Effector CD4-positive, alpha-beta T cell (primary cell): ENCODE measurements at places on chromosomes 12 and 14.

DNA sequence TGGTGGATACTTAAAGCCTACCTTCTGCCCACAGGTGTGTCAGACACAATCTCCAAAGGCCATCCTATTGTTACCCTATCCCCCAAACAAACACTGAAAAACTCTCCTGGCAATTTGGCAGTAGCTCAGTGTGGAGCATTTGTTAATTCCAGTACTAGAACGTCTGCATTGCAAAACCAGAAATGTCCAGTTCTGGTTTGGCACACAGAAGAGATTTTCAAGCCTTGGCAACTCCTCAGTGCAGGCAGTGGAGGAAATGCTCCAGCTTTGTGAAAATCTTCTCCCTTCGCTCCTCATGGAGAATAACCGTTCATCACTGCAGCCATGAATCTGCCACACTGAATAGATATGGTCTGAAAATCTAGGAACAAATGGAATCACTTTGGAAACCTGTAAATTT, 5.3 kb upstream of the SOCS2 start:
- no peak for DNase-seq

DNA sequence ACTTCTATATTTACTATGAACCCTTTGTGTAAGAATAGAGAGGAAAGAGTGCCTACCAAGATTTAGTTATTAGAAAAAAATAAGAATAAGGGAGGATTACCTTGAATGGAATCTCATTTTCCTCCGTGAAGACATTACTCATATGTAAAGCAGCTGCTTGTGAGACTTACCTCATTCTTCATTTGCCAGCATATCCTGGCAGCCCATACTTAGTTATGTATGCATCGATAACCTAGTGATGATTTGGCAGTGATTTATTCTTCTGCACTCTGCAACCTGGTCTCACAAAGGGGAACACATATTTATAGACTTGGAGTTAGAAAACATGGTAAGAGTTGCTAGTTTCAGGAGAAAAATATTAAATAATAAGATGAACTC, 56.8 kb downstream of the LRFN5 start:
- no peak for DNase-seq

DNA sequence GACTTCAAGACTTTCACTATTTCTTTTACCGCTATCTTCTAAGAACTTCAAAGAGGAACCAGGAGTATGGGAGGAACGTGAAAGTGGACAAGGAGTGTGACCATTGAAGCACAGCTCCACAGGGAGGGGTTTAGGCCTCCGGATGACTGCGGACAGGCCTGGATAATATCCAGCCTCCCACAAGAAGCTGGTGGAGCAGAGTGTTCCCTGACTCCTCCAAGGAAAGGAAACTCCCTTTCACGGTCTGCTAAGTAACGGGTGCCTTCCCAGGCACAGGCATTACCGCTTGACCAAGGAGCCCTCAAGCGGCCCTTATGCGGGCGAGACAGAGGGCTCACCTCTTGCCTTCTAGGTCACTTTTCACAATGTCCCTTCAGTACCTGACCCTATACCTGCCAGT, 267.0 kb downstream of the RPL10L start:
- DNase-seq = no peak

- no peak for DNase-seq
Observed at GRCh38 chr12:42208574-42208973, 29.5 kb downstream of the YAF2 start.

GRCh38 chr14:59358784-59359183, 106.4 kb downstream of the GPR135 start:
- no peak for DNase-seq

GRCh38 chr12:17215759-17216570, 610.0 kb upstream of the LMO3 start:
- DNase-seq = no peak

- DNase-seq = no peak
Observed at GRCh38 chr12:113162102-113163029, 12.8 kb downstream of the CFAP73 start.

GRCh38 chr14:89588840-89589296, 171.8 kb upstream of the FOXN3 start:
- no peak for DNase-seq

DNA sequence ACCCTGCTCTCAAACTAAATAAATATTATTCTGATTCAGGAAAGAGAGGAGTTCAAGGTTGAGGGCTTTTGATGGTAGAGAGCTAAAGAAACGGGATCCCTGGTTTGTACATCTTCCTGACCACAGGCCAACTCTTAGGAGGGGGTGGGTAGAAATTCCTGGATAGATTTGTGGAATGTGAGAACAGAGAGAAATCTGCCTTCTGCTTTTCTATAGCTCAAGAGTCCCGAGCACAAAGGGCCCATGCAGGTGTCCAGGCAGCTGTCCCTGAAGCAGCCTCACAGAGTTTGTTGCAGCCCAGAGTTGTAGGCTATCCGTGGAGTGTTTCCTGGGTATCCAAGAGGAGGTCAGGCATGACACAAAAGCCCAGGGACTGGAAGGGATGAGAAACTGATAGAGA, 198.6 kb downstream of the BCAT1 start:
- DNase-seq = no peak

GRCh38 chr12:45582986-45583659, 146.4 kb upstream of the ARID2 start:
- no peak for DNase-seq

- DNase-seq = no peak
Observed at GRCh38 chr12:115946867-115947695, 330.4 kb downstream of the MED13L start.

GRCh38 chr14:51621654-51622053, 30.1 kb upstream of the FRMD6 start:
- no peak for DNase-seq

DNA sequence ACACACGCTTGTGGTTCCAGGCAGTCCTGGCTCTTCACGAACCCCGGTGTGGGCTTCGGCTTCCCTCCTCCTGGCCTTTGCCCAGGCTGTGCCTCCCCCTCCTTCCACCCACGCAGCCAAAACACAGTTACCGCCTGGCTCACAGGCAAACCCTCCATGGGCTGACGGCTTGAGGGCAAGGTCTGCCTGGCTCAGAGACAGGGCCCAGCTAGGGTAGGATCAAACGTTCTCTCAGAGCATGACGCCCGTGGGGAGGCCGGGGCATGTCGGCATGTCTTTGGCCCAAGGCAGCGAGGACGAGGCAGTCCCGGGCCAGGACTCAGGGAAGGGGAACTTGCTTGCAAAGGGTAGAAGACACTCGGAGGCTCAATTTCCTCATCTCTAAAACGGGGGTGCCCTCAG, 2.1 kb downstream of the SLC25A47 start:
- no peak for DNase-seq

GRCh38 chr14:100234511-100234910, 4.4 kb upstream of the YY1 start:
- no peak for DNase-seq

DNA sequence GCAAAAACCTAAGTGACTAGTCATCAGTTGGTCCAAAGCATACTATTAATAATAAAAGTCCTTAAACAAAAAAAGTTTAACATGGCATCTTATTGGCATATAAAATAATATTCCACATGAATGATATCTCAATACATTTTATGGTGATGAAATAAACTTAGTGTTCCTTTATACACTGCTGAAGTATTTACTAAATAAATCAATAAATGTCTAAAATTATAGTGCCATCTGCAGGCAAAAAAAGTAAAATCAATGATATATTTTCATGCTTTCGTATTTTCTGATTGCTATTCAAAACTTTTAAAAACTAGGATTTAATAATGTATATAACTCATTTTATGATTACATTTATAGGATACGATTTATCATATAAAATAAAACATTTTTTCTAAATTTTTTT, 30.5 kb downstream of the PUS7L start:
- DNase-seq = no peak

DNA sequence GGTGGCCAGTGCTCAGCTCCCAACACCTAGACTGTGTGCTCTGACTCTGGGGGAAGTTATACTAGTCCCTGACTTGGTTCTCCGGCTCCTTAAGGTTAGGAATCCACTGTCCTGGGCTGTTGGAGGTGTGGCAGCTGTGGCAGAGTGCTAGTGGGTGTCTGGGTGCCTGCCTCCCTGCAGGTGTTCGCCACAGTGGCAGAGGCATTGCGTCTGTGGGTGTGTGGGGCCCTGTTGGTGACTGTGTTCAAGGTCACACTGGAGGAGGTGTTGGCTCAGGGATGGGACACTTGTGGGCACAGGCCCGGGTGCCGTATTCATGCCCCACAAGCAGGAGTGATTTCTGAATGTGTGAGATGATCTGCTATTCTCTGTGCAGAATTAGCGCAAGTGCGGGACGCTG, 467.4 kb downstream of the TMEM121 start:
- DNase-seq = no peak

DNA sequence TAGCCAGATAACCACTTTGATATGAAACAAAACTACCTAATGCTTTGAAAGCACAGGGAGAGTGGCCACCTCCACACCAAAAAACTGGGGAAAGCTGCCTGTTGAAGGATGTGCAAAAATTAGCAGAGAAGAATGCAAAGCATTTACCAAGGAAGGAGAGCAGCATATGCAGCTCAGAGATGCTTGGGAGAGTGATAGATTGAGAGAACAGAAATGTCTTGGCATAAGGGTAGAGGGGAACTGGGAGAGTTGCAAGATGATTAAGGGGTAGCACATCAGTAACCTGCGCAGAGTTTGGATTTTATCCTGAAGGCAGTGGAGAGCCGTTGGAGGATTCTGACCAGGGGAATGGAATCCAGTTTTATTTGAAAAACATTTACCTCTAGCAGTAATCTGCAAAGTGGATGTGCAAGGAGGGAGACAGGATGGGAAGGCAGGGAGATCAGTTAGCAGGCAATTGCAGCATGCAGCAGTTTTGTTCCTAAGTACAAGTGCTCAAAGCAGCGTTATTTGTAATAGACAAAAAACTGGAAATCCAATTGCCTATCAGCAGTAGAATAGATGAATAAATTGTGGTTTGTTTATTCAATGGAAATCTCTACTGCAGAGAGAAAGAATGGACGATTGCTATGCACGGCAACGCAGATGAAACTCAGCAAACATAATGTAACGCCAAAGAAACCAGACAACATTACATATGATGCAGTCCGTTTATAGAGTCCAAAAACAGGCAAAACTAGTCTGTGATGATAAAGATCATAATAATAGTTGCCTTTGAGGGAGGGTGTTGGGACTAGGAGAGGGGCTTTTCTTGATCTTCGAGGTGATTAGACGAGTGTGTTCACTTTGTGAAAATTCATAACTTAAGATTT, 81.5 kb downstream of the BHLHE41 start:
- no peak for DNase-seq

- DNase-seq = no peak
Observed at GRCh38 chr12:121970581-121971300, 50.9 kb upstream of the BCL7A start.

GRCh38 chr12:109709401-109709991, 4.1 kb upstream of the FAM222A start:
- no peak for DNase-seq

GRCh38 chr12:65825507-65826352, 1.4 kb downstream of the HMGA2 start:
- no peak for DNase-seq
